Astrocyte (in vitro differentiated cells and primary cell): ENCODE measurements at places on chromosomes 2 and 18. TPM values are rescaled to one million over a fixed set of nuclear protein-coding genes. Genes with fewer than 3 reads are reported as not detected.

GRCh38 chr2:45180779-45181178 lies 171.5 kb upstream of the SIX2 start:
- no peaks in the 10 kb centered on the region for H3K36me3 ChIP-seq
- H3K27ac ChIP-seq, result no peak overlapping the region
- no peak overlapping the region for H3K4me3 ChIP-seq
- no peaks in the 10 kb centered on the region for H3K27me3 ChIP-seq
- no peak for DNase-seq

- H3K4me1 ChIP-seq, result no peaks in the 10 kb centered on the region
- H3K4me3 ChIP-seq, result no peak overlapping the region
Measured at GRCh38 chr2:17958466-17959092, 80.1 kb downstream of the KCNS3 start.

GRCh38 chr2:224372641-224373040 lies 29.3 kb downstream of the FAM124B start:
- no peak overlapping the region for H3K4me3 ChIP-seq
- DNase-seq, result no peak
- no peaks in the 10 kb centered on the region for H3K36me3 ChIP-seq
- H3K27ac ChIP-seq, result no peak overlapping the region

DNA sequence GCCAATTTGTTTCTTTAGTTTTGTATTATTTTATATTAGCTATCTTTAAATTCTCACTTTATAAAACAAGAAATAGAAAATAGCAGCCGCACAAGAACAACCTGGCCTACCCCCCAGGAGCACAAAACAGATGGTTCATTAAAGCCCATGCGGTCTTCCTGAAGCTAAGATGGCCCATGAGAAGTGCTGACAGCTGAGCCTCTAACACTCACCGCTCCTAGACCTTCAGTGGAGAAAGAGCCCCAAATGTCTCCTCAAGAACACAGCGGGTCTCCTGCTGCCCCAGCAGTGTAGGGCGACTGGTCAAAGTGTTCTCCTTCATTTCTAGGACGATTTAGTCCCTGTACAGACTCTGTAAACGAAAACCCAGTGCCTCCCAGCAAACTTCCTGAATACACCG lies 45.1 kb downstream of the LPIN2 start:
- no peaks in the 10 kb centered on the region for H3K4me1 ChIP-seq
- no peak for DNase-seq
- H3K36me3 ChIP-seq, result no peaks in the 10 kb centered on the region
- no peaks in the 10 kb centered on the region for H3K27me3 ChIP-seq
- no peak overlapping the region for H3K27ac ChIP-seq
- H3K4me3 ChIP-seq, result no peak overlapping the region

CFAP65 gene
- 0.22 and 0.27 TPM in 2 replicates for total RNA-seq

DNAJC5G gene
- total RNA-seq, result not detected in 2 replicates
